ENCODE measurements at places on chromosomes 3 and 15. TPM values are rescaled to one million over a fixed set of nuclear protein-coding genes. Genes with fewer than 3 reads are reported as not detected.

- no peak for DNase-seq
These were observed 347.3 kb downstream of the ZBTB20 start for GRCh38 chr3:114799816-114800215.

The FRMD4B gene
- total RNA-seq = 1.0 TPM

DNA sequence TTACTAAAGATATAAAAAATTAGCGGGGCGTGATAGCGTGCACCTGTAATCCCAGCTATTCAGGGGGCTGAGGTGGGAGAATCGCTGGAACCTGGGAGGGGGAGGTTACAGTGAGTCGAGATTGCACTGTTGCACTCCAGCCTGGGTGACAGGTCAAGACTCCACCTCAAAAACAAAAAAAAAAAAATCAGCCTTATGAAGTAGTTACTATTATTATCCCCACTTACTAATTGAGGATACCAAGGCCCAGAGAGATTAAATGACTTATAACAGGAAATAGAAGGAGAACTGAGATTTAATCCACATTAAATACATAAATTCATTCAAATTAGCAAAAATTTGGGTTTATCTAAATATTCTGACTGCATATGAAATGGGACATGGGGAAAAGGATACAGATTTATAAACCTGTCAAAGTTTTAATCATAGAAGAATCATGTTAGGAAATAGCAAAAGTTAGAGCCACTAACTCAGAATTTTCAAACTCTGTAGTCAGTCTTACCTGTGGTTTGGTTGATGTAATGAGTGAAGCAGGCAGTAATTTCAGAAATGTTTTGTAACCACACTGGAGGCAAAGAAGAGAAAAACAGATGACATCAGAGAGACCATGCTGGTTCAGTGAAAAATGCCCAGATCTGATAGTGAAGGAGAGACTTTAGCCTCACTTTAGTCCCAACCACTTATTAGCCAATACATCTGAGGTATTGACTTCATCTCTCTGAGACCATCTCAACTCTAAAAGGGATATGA, 25.0 kb upstream of the ACAP2 start:
- no peak for DNase-seq

DNA sequence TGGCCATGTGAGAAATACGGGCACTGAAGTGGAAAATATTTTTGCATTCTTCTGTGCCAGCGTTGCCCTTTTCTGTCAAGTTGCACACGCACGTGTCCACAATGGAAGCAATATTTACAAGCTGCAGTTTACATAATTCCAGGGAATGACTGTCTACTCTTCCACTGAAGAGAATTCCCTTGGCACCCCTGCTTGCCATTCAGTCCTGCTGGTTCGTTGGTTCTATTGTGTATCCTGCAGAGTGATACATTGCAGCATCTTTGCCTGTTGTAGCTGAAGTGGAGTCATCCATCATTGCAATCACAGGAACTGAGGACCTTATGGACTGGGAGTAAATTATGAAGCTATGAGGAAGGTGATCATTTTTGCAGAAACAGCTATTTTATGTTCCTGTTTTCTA, 759.4 kb downstream of the ROBO2 start:
- no peak for DNase-seq

- no peak for DNase-seq
These were observed 138.2 kb upstream of the CNTN4 start for GRCh38 chr3:1960506-1960905.

The HYPK gene
- 6.3 TPM for total RNA-seq

Measured in H7 (cell line).